ENCODE measurements at places on chromosomes 7 and 10.

DNA sequence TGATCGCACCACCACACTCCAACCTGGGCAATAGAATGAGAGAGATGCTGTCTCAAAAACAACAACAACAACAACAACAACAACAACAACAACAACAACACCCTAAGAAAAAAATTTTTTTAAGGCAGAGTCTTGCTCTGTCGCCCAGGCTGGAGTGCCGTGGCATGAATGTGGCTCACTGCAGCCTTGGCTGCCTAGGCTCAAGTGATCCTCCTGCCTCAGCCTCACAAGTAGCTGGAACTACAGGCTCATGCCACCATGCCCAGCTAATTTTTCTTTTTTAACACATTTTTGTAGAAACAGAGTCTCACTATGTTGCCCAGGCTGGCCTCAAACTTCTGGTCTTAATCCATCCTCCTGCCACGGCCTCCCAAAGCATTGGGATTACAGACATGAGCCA is 18.6 kb downstream of the ALDH18A1 start:
- no peak for DNase-seq

DNA sequence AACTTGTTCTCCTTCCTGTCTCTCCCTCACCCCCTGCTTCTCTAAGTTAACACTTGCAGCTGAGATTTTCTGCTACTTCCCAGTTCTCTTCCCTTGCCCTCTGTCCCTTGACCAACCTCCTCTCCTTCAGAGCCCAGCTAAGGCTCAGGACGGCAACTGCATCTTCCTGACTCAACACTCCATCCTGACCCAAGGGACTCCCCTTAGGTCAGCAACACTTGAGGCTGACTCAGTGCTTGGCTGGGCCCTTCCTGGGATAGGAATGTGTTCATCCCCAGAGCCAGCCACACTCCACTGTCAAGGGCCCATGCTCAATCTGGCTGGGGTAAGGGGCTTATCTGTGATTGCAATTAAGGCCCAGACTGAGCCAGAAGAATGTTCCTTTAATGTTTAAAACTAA is 3.4 kb downstream of the CALHM2 start:
- DNase-seq: peak; percentile 62

- DNase-seq: no peak
These were observed 1017.6 kb downstream of the TYW1 start for GRCh38 chr7:68014031-68014736.

- no peak for DNase-seq
These were observed 85.3 kb upstream of the CCDC6 start for GRCh38 chr10:59991661-59992060.

GRCh38 chr10:71263376-71263775 is 51.0 kb downstream of the UNC5B start:
- DNase-seq: no peak

GRCh38 chr7:85290269-85290668 is 103.4 kb upstream of the SEMA3D start:
- no peak for DNase-seq

DNA sequence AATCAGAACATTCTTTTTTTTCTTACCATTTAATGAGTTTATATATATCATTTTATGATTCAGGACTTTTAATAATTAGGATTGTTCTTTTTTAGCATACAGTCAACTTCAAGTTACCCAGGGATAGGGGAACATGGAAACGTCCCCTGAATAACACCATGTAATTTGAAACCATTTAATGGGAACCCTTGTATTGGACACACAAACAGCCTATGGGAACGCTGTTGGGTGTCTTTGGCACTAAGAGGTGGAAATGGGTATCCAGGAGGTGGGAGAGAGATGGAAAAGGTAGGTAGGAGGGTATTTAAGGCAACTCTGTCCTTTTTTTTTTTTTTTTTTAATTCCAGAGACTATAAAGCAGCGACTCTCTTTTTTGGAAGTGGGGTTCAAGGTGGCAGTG is 2.6 kb downstream of the LUC7L2 start:
- no peak for DNase-seq

DNA sequence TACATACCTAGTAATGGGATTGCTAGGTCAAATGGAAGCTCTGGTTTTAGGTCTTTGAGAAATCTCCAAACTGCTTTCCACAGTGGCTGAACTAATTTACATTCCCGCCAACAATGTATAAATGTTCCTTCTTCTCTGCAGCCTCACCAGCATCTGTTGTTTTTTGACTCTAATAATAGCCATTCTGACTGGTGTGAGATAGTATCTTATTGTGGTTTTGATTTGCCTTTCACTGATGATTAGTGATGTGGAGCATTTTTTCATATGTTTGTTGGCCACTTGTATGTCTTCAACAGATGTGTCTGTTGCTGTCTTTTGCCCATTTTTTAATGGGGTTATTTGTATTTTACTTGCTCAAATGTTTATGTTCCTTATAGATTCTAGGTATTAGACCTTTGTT is 675.5 kb downstream of the SUGCT start:
- DNase-seq: no peak

GRCh38 chr7:44962483-44963251 is 16.1 kb downstream of the MYO1G start:
- no peak for DNase-seq

Data from amniotic stem cell (primary cell).